ENCODE measurements at places on chromosomes 6 and 20. TPM values are rescaled to one million over a fixed set of nuclear protein-coding genes. Genes with fewer than 3 reads are reported as not detected.

B3GALT4 gene
- total RNA-seq, result 0.79 TPM

- DNase-seq, result no peak
Measured at GRCh38 chr6:20092071-20092566, 120.2 kb downstream of the MBOAT1 start.

DNA sequence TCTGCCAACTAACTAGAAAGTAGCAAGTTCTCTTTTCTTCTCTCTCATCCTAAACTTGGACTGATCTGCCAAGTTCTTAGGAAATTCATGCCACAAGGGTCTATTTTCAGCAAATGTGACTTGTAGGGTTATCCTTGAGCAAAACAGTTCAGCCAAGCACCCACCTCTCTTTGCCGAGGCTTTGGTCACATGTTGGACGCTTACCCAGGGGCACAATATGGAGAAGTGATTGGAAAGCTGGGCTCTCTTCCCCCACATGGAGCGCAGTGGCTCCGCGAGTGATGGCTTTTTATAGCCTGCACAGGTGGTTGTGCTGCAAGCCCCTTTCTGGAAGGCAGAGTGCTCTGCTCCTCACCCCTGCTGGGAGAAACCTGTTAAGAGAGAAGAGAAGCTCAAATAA, 47.7 kb upstream of the FNDC1 start:
- DNase-seq, result no peak

GRCh38 chr6:16676376-16676775, 84.9 kb downstream of the ATXN1 start:
- DNase-seq, result no peak

ALDH5A1 gene
- 71.0 TPM for total RNA-seq

GRCh38 chr6:145080651-145081050, 654.7 kb downstream of the EPM2A start:
- no peak for DNase-seq

DNA sequence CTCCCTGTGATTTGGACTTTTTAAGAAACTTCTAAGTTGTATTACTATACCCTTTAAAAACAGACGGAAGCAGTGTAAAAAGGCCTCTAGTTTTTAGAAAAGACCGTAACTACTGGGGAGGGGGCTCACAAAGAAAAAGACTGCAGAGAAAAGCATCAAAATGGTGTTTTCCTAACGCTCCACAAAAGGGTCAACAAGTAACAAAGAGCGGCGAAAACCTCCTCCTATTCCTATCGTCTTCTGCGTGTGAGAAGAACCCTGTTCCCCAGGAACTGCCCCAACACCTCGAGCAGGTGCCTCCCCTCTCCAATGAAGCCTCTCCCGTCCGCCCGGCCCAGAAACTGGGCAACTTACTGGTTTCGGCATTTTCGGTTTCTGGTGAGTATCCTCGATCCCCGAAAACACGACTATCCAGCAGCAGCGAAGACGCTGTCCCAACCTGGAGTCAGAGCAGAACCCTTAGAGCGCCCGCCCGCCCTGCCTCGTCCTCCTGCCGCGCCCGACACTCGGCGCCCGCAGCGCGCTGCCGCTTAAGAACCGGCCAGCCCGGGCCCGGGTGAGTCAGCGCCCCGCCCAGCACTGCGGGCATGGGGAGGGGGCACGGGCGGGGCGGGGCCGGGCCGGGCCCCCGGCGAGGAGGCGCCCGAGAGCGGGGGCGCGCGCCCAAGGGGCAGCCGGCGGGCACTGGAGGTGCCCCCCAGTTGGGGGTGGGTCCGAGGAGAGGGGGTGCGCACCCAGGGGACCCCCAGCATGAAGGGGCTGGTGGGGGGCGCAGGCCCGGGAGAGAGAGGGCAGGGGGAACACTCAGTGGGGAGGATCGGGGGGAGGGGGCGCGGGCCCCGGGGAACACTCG, 1.2 kb downstream of the EZR start:
- DNase-seq, result peak; percentile 83

DNA sequence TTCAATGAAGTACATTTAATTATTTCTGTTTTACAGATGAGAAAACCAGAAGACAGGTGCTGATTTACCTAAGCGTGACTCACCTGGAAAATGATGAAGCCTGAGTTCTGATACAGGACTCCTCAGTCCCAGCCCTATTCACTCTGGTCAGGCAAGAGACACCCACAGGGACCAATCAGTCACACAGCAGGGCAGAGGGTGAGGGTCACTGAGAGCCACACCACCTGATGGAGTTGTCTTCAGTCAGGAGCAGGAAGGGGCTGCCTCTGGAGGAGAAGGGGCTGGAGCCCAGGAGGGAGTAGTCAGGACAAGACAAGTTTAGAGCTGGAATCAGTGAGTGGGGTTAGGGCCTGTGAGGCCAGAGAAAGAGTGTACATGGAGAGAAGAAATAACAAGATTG, 251.2 kb upstream of the MOCS1 start:
- DNase-seq, result no peak

DNA sequence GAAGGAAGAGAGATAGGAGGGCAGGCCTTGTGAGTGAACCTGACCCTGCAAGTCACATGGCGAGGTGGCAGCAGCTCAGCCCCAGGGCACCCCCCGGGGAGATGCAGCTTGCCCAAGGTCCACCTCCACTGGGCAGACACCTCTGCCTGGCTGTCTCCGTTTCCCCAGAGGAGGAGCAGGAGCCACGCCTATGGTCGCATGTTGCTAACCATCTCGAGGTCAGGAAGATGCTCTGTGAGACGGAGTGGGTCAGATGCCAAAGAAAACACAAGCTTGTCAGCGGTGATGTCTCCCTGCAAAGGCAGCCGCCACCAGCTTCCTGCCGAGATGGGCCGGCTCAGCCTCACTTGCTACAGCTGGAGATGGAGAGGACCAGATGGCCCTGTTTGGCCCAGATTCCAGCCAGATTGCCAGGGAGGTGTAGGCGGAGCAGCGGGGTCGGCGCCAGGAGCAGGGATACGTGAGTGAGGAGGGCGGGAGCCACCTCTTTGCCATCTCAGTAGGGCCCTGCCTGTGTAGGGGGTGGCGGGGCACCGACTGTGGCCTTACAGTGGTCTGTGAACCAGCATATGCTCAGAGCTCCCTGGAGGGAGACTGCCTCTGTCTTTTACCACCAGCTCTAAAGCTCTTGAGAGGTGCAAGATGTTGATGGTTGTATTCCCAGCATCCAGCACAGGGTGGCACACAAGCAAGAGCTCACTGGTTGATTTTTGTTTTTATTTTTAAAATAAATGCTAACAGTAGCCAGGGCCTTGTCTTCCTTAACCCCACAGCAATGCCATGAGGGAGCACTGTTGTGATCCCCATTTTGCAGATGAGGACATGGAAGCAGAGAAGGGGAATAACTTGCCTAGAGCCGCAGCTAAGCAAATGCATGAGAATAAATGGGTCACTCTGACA, 42.9 kb upstream of the FAM83D start:
- DNase-seq, result no peak

GRCh38 chr6:149493761-149494320, 9.0 kb upstream of the ZC3H12D start:
- no peak for DNase-seq

DNA sequence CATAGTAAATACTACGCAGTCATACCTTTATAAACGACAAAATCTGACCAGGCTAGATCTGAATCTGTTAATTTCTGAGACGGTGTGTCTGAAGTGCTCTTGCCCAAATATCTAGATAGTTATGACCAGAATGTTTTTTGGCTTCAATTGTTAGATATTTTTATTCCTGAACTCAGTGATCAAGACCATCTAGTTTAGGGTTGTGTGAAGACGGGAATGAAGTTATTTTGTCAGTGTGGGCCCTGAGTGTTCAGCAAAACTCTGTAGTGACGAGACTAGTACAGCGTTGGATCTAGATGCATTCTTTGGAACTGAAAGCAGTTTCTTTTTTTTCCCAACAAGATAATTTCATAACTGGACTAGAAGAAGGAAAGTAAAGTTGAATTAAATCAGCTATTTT, 3.1 kb downstream of the STXBP5 start:
- DNase-seq, result no peak

DNA sequence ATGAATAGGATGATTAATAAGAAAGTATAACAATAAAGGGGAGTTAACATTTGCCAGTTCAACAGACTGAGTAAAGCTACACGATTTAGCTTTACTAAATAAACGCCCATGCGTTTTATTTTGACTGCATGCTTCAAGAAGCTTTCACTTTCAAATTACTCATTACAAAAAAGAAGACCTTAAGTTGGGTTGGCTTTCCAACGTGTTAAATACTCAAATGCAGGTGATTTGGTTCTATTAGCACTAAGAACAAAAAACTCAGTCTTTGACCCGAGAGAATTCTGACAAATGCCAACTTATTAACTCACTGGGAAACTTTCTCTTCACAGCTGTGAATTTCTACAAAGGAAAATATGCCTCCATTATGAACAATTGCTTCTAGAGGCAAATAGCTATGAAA, 24.8 kb downstream of the RNF146 start:
- no peak for DNase-seq

- no peak for DNase-seq
Measured at GRCh38 chr20:51461306-51461705, 81.2 kb downstream of the NFATC2 start.

PSORS1C2 gene
- not detected for total RNA-seq

PRKN gene
- 2.5 TPM for total RNA-seq

WFDC12 gene
- total RNA-seq, result not detected

PTK6 gene
- total RNA-seq, result 2.3 TPM

RWDD2A gene
- 1.9 TPM for total RNA-seq

DNA sequence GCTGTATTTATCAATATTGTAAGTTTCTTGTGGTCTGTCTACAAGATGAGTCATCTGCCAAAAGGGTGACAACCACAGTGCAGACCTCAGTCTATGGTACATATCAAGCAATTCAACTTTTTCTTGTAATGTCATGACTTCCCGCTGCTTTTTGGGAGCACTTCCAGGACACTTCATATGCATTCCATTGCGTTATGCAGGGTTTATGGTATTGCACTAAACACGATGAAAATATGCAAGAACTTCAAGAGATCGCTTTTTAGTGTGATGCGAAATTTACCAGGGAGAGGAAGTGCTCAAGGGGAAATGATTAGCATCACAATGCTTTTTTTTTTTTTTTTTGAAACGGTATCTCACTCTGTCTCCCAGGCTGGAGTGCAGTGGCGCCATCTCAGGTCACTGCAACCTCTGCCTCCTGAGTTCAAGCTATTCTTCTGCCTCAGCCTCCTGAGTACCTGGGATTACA, 166.5 kb downstream of the TFAP2A start:
- DNase-seq, result no peak

DNA sequence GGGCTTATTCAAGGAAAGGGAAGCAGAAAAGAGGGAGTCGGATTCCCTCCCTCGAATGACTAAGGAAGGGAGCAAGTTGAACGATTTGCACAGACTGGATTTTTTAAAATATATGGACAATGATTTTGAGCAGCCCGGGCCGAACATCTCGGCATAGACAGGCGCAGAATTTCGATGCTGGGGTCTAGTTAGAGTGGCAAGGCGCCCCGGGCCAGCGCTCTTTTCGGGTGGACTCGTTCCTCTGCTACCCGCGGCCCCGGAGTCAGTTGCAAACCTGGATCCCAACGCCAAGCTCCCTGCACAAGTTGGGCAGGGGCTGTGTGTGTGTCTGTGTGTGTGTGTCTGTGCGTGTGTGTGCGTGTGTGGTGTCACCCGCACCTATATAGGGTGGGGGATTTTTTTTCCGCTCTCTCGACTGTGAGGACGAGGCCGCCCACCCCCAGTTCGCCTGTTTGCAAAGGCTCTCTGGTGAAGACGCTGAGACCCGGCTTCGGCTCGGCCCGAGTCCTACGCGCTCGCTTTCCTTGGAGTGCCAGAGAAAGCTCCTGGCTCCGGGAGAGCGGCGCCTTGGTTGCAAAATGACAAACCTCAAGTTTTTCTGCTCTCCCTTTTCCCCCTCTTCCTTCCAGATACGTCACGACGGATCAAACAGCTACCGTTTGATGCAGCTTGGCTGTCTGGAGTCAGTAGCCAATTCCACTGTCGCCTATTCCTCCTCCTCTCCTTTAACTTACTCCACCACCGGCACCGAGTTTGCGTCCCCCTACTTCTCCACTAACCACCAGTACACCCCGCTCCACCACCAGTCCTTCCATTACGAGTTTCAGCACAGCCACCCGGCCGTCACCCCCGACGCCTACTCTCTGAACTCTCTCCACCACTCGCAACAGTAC, 1.4 kb downstream of the TFAP2D start:
- DNase-seq, result no peak

DNA sequence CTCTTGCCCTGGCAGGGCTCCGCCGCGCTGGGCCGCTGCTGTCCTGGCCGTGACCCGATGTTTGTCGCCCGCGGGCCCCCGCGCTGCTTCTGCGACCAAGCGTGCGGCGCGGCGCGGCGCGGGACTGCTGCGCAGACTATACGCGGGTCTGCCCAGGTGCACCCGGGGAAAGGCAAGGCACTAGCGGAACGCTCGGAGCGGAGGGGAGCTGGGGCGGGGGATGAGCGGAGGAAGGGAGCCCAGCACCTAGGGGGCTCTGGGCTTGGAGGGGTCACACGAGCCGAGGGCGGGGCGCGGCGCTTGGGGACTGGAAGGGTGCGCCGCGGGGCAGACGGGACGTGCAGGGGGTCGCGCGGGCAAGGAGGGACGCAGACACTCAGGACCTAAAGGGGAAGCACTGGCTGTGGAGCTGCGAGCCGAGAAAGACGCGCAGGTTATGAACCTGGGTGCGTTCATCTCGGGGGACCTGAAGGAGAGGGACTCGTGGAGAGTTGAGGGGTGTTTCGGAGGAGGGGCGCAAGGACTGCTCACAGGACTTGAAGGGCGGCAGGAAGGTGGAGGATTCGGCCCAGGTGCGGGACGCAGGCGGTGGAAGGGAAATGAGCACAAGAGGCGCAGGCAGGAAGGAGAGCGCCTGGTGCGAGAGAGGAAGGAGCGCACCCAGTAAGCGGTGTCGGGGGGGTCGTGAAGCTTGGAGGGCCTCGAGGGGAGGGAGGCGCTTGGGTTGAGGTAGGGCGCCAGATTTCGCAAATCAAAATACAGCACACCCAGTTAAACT, 40.8 kb upstream of the ZNFX1 start:
- DNase-seq, result no peak

GRCh38 chr20:4626228-4626627, 95.5 kb upstream of the PRND start:
- DNase-seq, result no peak

JAG1 gene
- total RNA-seq, result 5.6 TPM

SLC32A1 gene
- total RNA-seq, result not detected

- DNase-seq, result no peak
Measured at GRCh38 chr20:5447188-5447587, 130.4 kb upstream of the PROKR2 start.

DNA sequence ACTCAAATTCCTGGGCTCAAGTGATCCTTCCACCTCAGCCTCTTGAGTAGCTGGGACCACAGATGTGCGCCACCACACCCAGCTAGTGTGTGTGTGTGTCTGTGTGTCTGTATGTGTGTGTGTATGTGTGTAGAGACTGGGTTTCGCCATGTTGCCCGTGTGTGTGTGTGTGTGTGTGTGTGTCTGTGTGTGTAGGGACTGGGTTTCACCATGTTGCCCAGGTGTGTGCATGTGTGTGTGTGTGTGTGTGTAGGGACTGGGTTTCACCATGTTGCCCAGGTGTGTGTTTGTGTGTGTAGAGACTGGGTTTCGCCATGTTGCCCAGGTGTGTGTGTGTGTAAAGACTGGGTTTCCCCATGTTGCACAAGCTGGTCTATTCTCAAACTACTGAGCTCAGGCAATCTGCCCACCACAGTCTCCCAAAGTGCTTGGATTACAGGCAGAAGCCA, 28.3 kb downstream of the CDK5RAP1 start:
- DNase-seq, result no peak
